IMR-90 (cell line): ENCODE measurements at places on chromosomes 4 and X.

DNA sequence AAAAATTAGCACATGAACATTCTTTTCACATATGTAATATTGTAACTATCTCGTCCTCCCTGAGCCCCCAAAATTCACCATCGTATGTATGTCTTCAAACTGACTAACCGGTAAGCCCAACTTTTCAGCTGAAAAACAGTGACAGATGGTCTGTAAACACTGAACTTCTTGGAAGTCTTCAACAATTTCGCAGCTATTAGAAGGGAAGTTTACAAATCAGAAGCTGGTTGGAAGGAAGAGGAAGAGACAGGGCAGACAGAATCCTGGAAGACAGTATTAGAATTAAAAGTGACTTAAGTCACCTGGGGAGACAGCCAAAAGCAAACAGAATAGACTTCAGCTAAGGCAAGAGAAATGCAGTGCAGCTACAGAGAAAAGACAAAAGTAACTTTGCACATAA lies 858.4 kb downstream of the ADGRL3 start:
- no peak for DNase-seq

DNA sequence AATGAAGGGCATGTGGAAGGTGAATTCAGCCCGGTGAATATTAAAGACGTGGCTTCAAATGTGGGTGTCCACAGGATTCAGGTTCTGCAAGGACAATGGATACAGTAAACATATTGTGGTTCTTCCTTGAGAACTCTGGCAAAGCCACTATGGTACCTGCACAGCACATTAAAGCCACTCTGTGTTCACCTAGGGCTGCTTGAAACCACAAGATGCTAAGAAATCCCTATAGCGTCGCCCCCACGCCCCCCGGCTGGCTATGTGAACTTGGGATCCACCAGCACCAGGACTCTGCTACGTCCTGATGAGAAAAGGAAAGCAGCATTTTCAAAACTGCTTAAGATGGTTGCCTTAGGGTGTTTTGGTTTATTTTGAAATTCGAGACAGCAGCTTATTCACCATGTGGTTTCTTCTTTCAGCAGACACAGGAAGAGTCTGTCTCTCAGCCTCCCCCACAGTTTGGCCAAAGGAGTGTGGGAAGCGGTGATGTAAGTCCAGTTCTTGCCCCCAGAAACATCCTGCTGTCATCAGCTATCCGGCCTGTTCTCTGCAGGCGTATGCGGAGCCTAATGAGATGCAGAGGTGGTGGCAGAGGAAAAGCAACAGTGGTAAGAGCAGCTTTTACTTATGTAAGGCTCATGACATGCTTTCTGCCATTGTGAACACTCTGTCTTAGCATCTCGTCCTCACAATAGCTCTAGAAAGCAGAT lies 111.5 kb downstream of the AFAP1 start:
- DNase-seq: peak; percentile 100

GRCh38 chr4:153347117-153347516 lies 2.6 kb downstream of the MND1 start:
- no peak for DNase-seq

DNA sequence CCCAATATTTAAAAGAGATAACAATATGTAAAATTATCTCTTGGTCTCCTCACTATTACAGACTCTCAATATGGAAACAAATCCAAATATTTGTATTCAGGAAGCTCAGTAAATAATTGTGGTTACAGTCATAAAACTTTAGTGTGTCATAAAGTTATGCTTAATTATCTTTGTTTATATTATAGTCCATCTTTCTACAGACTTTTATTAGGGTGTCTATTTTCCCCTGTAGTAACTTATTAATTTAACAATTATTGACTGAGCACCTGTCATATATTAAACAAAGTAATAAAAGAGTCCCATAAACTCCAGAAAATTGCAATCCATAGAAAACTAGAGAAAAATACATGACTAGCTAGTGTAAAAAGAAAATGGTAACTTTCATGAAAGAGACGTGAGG lies 61.6 kb upstream of the GPM6A start:
- DNase-seq: no peak

- no peak for DNase-seq
These were observed 14.7 kb downstream of the C4orf54 start for GRCh38 chr4:99642725-99643489.

DNA sequence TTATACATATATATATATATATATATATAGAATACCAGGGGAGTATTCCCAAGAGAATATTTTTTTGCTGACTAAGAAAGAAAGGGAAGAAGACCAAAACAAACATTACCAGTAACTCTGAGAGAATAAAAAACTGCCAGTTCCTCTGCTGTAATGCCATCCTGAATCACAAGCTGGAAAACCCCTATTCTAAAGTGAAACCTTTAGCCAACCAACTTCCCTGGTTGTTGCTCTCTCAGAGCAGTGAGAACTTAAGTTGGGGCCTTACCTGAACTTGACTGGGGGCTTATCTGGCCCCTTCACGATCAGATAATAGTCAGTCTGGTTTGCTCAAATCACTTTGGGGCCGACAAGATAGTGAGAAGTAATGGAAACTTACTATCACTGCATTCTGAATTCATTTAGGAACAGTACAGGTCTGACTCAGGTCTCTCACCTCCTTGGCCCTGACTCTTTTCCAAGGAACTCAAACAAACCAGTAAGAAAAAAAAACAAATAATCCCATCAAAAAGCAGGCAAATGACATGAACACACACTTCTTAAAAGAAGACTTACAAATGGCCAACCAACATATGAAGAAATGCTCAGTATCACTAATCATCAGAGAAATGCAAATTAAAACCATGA lies 62.5 kb downstream of the CD40LG start:
- peak; percentile 63 for DNase-seq

DNA sequence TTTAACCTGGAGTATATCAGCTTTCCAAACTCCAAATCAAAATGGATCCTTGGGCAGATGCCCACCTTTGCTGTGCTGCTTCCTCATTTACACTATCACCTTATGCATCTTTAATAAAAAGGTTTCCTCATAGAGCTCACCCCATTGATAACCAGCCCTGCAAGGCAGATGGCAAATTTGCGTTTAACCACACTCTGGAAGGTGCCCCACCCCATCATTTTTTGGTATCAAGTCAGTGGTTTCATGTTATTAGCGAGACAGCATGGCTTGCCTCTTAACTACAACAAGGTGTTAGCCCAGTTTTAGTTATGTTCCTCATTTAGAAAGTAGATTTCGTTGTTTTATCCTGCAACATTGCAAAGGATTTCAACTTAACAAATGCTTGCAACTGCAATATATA lies 214.0 kb upstream of the WDFY3 start:
- no peak for DNase-seq

- DNase-seq: no peak
These were observed 155.1 kb upstream of the PPARGC1A start for GRCh38 chr4:24044610-24045589.

GRCh38 chr4:114115526-114115925 lies 136.1 kb upstream of the ARSJ start:
- no peak for DNase-seq

DNA sequence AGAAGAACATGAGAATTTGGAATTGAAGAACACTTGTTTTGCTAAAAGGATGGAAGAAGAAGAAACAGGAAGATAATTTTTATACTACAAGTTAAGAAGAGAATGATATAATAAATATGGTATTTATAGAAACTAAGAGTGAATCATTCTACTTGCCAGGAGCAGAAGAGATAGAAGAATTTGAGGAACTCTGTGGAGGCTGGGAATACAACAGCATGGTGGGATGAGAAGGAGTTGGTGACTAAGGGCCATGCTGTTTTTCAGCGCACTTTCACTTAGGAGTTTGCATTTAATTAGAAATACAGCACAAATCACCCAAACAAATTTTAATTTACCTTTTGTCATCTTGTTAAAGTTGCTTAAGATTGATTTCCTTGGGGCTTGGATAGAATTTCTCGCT lies 20.5 kb downstream of the HADH start:
- DNase-seq: peak; percentile 89

GRCh38 chr4:138405466-138405891 lies 163.3 kb upstream of the SLC7A11 start:
- peak; percentile 7 for DNase-seq

DNA sequence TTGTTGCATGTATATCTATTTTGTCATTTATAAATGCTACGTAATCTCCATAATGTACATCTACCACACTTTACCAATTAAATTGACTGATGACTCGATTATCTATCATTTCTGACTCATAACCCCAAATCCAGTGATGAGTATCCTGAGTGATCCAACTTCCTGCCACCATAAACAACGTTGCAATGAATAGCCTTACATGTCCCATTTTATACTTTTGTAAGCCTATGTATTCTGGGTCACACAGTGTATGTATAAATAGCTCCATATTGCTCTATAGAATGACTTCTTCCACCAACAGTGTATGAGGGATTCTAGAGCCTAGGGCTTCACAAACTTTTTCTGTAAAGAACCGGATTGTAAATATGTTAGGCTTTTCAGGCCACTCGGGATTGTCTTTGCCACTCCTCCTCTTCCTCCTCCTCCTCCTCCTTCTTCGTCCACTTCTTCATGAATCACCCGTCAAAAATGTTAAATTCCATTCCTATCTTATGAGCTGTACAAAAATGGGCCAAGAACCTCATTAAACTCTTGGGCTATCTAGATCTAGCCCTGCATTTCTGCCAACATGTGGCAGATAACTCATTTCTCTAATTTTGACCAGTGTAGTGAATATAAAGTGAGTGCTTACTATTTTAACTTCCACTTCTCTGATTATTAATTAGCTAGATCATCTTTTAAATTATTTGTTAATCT lies 672.2 kb upstream of the AMOT start:
- DNase-seq: peak; percentile 37

DNA sequence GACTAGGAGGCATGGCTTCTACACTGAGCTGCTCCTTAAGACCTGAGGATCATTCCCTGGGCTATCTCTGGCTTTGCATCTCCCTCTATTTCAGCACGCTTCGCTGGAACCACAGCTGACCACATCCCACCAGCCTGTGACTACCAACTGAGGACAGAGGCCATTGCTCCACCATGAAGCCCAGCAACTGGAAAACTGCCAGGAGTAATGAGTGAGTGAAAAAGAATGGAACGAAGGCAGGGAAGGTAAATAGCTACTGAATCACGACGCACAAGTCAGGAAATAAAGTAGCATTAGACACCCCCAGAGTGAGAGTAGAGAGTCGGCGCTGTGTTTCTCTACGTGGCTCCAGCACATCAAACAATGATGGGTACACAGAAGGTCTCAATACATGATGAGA lies 314.7 kb downstream of the LDB2 start:
- DNase-seq: peak; percentile 66

- peak; percentile 21 for DNase-seq
These were observed 26.7 kb upstream of the TEC start for GRCh38 chr4:48296365-48296764.

DNA sequence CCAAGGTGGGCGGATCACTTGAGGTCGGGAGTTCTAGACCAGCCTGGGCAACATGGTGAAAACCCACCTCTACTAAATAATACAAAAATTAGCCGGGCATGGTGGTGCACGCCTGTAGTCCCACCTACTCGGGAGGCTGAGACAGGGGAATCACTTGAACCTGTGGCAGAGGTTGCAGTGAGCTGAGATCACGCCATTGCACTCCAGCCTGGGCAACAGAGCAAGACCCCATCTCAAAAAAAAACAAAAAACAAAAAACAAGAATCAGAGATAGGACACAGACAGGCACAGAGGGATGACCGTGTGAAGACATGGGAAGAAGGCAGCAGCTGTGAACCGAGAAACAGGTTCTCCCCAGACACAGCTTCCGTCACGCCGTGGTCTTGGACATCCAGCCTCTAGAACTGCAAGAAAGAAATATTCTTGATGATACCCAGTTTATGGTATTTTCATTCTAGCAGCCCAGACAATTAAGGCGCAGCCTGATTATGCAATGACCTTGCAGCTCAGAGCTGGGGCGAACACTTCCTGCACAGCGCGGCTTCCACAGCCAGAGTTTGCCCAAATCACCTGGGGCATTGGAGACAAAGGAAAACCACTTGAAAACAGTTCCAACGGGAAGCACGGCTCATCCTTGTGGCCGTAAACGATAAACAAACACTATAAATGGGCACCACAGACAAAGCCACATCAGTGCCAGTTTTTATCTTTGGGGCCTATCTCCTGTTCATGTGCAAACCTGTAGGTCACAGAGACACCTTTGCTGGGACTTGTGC lies 4.2 kb upstream of the ARSD start:
- DNase-seq: no peak

DNA sequence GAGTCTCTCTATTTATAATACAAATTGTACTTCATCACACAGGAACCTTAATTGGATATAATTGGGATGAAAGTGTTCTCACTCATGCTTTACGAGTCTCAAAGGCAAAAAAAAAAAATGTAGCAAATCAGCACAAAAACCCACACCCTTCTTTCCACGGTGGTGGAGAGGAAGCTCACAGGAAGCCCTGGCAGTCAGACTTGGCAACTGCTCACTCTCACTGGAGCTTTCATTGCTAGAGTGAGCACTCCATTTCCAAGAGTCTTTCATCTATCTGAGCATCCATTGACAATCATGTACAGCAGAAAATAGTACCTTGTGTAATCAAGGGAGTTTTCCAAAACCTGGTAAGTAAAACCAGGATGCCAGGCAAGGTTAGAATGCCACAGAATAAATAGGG lies 2159.4 kb upstream of the AGA start:
- no peak for DNase-seq

DNA sequence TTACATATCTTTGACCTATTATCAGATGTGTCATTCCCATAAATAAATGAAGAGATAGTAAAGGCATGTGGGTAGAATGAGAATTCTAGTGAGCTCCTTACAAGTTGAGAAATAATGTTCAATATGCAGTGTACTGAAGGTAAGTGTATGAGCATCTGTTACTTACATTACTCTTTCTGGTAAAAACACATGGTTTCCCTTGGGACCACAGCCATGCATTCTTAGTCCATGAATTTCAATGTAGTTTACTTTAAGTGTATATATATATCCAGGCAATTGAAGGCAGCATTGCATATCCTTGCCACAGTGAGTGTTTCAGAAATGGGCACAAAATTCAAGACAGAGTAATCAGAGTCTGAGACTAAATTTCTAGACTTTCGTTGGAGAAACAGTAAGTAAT lies 277.2 kb downstream of the CXXC4 start:
- no peak for DNase-seq

DNA sequence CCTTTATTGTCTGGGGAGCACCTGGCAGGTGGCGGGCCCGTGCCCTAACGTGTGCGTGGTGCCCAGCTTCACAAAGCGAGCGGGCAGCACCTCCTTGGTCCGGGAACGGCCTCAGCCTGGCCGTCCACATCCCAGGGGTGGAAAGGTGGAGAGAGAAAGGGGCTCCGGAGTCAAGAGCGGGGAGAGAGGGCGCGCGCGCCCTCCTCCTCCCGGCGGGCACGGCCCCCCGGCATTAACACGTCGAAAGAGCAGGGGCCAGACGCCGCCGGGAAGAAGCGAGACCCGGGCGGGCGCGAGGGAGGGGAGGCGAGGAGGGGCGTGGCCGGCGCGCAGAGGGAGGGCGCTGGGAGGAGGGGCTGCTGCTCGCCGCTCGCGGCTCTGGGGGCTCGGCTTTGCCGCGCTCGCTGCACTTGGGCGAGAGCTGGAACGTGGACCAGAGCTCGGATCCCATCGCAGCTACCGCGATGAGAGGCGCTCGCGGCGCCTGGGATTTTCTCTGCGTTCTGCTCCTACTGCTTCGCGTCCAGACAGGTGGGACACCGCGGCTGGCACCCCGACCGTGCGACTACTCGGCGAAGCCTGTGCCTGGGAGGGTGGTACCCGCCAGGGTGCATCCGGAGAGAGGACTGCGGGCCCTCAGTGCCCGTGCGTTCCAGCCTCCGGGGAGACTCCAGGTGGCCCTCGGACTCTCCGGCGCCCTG lies at the start of gene KIT:
Gene KIT, plus strand, starts transcription at position 407 of the 701 bp plus-strand sequence. Its CDS starts 58 bp downstream, at position 465.
- DNase-seq: peak; percentile 32
